ENCODE measurements at places on chromosomes 13 and 19.

DNA sequence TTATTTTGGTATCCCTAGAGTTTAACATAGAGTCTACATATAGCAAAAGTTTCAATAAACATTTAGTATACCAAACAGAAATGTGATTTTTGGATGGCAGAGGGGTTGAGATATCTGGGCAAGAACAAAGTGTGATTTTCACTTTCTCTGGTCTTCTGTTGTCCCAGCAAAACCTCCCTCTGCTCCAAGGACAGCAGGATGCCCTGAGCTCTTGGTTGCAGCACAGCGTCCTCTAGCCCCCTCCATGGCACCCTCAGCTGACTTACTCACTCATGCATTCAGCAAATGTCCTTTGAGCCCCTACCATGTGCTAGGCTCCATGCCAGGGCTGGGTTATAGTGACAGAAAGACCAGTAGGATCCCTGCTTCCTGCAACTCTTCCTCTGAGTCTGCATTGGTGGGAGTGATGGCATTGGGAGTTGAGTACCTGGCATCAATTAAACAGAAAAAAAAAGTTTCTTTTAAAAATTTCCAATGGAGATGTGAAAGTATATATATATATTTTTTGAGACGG is 104.8 kb upstream of the UBL3 start:
- no peak for DNase-seq

DNA sequence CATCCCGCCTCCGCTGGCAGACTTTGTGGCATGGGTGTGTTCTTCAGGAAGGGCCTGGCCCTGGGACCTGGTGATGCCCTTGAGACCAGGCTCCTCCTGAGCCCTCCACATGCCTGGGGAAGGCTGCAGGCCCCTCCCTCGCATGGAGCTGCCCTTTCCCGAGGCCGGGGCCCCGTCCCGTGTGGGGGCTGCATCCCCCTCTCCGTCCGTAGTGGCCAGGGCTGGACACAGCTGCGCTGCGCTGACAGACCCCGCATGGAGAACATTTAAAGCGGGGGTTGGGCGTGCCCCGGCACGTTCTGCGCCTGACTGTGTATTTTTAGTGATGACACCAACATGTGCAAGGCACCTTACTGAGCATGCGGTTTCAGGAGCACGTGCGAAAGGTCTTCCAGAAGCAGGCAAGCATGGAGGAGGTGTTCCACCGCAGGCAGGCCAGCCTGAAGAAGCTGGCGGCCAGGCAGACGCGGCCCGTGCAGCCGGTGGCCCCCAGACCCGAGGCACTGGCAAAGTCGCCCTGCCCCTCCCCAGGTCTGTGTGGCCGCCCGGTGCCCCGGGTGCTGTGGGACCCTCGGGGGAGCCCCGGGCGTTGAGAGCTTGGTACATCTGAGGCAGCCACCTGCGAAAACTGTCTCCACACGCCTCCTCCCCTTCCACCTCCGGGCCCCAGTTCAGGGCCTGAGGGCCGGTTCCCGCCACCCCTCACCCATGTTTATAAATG is 28.8 kb upstream of the F7 start:
- no peak for DNase-seq

GRCh38 chr13:76717092-76717491 is 169.1 kb downstream of the KCTD12 start:
- DNase-seq: no peak

DNA sequence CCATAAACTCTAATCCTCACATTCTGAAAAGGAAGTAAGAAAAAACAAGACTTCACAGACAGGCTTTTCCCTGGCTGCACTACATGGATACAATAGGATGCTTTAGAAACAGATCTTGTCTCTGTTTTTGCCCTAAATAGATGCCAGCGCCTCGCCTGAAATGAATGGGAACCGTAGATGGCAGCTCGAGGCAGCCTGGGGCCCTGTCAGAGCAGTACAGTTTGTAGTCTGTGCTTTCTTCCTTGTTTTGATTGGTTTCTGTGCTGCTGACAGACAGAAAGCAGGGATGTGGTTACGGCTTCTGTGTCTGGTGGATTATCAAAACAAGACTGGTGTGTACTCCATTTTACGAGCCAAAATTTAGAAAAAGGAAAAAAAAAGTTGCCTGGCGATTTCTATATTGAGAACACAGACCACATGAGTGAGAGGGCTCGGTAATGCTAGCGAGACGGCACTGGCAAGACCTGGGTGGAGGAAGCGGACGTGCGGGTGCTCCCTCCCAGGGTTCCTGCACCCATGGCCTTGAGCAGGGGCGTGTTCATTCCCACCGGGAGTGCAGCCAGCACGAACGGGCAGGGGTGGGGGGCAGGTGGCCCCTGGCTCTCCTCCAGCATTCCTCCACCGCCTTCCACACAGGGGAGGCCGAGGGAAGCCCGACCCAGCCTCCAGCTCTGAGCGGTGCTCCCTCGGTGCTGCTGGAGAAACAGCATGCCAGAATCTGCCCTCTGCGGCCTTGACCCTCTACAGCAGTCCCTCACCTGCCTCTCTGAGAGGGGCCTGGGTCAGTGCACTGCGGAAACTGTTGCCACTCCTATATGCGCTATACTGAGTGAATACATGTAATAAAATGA is 37.6 kb upstream of the C1QTNF9 start:
- no peak for DNase-seq

- DNase-seq: no peak
These were observed 6.5 kb downstream of the KCNN4 start for GRCh38 chr19:43774103-43774939.

GRCh38 chr13:108895220-108895704 is 265.9 kb downstream of the MYO16 start:
- no peak for DNase-seq

GRCh38 chr13:26584713-26585112 is 27.2 kb downstream of the WASF3 start:
- no peak for DNase-seq

DNA sequence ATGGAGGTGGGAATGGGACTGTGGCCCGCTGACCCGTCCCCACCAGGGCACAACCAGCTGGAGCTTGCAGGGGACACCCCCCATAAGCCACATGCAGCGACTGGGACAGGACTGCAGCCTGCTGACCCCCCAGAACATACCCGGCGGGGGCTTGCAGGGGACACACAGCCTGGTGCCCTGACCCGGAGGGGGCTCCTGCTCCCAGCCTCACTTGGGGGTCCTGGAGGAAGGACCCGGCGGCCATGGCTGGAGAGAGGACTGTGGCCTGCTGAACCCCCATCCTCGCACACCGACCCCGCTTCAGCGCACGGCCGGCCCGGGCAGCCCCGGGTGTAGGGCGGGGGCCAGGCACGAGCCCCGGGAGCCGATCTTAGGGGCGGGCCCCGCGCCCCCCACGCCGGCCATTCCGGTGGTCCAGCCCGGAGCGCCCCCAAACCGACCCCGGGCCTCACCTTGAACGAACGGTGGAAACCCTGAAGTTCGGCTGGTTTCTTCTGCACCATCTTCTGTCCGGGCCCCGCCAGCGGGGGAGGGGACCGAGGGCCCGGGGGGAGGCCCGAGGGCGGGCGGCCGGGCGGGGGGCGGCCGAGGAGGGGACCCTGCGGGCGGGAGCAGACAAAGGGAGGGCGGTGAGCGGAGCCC is 574 bp downstream of the MKNK2 start:
- DNase-seq: no peak

DNA sequence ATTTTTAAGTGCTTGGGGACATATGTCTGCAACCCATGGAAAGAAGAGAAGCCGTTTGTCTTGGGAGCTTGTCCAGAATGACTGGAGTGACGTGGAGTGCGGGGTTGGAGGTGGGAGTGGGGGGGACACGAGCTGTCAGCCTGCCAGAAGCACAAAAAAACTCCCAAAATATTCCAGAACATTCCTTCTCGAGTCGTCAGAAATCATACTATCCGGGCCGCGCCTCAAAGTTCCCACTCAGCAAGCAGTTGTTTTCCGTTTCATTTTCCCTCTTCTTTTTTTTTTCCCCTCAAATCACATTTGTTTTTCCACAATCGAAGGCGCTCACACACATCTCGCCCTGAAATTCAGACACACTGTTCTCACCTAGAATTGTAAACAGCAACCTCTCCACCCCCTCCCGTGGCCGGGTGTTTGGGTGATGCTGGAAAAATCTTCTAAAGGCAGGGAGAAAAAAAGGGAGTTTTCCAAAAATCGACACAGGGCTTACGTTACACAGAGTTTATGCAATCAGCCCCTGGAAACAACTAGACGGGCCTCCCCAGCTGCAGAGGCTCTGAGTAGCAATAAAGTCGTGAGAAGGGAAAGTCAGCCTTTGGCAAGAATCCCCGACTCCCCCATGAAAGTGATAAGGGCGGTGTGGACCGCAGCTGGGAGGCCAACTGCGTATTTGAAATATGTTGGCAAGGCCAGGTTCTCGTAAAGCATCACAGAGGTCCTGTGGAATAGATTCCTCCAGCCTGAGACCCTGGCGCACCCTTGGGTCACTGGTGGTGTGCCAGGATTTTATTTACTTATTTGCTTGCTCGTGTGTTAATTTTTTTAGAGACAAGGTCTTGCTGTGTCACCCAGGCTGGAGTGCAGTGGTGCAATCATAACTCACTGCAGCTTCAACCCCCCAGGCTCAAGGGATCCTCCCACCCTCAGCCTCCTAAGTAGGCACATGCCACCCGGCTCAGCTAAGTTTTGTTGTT is 31.2 kb upstream of the KLF2 start:
- no peak for DNase-seq

- peak; percentile 88 for DNase-seq
These were observed 869 bp downstream of the GFY start for GRCh38 chr19:49425922-49426592.

DNA sequence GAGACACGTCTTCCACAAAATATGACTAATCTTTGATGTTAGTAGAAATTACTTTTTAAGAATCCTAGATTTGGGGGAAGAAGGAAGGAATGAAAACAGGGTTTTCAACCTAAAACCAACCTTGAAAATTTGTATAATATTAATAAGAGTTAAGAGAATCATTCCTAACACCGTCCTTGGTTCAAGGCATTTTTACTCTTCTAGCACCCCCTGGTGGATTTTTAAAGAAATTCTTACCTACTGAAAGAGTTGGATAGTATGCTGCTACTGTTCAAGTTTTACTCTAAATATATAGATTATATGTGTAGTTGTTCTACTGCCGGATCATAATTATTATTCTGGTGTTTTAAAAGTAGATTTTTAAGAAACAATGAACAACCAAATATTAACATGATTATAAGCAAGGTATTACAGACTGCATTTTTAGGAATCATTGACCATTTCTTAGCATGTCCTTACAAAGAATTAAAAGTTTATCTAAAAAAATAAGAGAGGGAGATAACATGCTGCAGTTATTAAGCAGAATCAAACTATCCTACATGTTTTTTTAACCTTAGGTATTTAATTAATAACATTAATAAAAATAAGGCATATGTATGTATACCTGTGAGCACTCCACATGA is 7.4 kb upstream of the SLITRK6 start:
- DNase-seq: no peak

- no peak for DNase-seq
These were observed 6.0 kb upstream of the IGLON5 start for GRCh38 chr19:51305479-51305878.

- no peak for DNase-seq
These were observed 63.8 kb upstream of the GJB6 start for GRCh38 chr13:20295956-20296355.

DNA sequence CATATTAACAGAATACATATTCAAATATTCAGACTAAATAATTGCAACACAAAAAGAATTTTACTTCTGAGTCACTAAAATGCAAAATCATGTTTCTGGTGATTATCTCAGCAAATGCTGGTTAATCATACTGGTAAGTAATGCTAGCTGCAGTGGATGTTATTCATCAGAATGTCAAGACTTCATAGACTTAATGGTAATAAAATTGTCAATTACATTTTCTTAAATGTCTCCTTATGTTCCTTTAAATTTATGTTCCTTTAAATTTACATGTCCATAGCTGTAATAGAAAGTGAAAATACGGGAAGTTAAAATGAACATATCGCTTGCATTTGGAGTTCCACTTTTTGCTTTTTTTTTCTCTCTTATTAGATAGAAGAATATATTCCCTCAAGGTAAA is 853.0 kb downstream of the SLITRK6 start:
- DNase-seq: no peak

GRCh38 chr19:2974342-2975041 is 2.9 kb upstream of the TLE6 start:
- DNase-seq: peak; percentile 61

- no peak for DNase-seq
These were observed 345 bp downstream of the ZNF257 start for GRCh38 chr19:22052644-22053013.

DNA sequence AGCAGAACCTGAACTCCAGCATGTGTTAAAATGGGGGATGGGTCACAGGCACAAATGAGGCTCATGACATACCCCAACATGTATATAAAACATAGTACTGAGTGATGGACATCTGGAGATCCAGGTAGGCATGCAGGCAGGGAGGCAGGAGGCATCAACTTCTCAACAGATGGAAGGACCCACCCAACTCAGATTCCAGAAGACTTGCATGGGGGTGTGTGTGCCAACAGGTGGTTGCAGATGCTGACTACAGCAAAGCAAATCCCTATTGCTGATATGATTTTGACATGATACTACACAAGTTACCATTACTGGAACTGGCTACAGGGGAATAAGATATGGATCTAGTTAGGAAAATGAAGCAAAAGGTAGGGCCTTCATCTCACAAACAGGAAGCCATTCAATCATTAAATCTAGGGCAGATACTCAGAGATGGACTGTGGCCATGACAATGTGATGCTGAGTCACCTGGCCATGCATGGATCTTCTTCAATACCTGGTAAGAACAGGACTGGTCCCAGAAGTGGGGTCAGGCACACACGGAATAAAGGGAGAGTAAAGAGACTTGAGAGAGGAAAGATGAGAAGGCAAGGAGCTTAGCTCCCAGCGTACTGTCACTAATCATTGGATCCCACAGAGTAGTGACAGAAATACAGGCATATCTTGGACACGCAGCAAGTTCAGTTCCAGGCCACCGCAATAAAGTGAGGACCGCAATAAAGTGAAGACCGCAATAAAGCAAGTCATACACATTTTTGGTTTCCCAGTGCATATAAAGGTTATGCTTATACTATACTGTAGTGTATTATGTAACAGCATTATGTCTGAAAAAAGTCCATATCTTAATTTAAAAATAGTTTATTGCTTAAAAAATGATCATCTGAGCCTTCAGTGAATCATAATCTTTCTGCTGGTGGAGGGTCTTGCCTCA is 91.3 kb downstream of the USP12 start:
- DNase-seq: no peak

- DNase-seq: no peak
These were observed 18.9 kb downstream of the SPATA13 start for GRCh38 chr13:24179486-24179850.

DNA sequence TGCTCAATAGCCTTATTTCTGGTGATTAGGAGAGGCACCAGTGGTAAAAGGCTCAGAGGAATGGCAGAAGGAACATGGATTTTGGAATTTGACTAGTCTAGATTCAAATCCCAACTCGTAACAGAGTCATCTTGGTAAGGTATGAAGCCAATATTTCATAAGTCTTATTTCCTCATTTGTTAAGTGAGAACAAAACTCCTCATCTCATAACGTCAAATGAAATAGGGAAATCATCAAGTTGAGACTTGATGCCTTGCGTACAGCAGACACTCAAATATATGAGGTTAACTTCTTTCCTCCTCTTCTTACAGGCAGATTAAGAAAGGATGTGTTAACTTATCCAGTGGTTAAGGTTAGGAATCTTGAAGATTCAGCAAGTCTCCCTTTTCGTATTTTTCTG is 189.2 kb downstream of the DLEU7 start:
- no peak for DNase-seq

GRCh38 chr13:113877149-113877990 is 13.5 kb upstream of the GAS6 start:
- DNase-seq: no peak

- DNase-seq: no peak
These were observed 2.9 kb upstream of the CERS1 start for GRCh38 chr19:18898607-18899408.

Data from WERI-Rb-1 (cell line).